Urothelium cell line (cell line): ENCODE measurements at places on chromosomes 12 and 14.

GRCh38 chr12:17169726-17170471 lies 563.9 kb upstream of the LMO3 start:
- DNase-seq = no peak

DNA sequence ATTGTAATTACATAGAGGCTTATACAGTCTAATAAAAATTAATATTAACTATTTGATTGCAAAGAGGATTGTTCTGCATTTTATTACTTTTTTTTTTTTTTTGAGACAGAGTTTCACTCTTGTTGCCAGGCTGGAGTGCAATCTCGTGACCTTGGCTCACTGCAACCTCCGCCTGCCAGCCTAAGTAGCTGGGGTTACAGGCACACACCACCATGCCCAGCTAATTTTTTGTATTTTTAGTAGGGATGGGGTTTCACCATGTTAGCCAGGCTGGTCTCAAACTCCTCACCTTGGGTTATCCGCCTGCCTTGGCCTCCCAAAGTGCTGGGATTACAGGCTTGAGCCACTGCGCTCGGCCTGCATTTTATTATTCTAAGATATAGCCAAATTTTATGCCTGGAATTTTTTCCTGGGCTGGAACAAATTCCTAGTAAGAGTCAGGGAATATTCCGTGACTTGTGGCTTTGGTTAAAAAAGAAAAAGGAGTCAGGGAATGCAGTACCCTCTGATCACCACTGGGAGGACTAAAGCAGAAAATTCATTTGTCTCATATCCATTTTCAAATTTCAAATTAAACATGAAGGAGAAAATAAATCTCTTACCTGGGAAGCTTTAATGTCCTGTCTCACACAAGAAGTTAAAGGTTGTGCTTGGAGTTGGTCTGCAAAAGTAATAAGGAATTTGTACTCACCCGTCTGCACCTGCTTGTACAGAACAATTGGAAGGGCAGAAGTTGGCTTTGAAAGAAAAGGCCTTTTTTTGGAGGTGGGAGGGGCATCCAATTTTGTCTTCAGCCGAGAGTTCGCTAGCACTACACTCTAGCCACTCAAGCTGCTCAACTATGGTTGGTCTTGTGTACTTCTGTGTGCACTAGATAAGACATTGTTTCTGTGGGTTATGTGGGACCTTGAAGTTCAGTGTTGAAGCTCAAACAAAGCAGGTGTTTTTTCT lies 8.7 kb downstream of the MARK3 start:
- DNase-seq = peak; percentile 17

DNA sequence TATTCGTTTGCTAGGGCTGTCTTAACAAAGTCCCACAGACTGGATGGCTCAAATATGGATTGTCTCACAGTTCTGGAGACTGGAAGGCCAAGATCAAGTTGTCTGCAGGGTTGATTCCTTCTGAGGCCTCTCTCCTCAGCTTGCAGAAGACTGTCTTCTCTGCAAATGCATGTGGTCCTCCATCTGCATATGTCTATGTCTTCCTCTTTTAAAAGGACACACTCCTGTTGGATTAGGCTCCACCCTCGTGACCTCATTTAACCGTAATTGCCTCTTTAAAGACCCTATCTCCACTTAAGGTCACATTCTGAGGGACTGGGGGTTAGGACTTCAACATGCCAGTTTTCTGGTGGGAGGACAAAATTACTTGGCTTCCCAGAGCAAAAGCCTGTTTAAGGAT lies 123.3 kb downstream of the SLC38A6 start:
- no peak for DNase-seq

DNA sequence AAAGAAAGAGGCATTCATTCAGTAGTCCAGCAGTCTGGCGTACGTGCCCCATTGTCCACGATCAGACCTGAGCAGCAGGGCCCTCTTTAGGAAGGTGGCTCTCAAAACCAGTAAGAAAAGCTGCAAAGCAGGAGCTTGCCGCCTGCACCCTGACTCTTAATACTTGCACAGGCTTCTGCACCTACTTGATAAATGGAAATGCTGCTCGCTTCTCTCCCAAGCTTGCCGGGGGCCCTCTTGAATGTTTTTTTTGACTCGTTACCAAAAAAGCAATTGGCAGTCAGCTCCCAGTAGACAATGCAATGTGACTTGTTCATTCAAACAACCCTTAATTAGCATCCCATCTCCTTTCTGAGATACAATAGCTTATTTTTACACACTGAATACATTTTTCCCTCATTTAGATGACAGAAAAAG lies 27.2 kb upstream of the PTPRB start:
- no peak for DNase-seq

DNA sequence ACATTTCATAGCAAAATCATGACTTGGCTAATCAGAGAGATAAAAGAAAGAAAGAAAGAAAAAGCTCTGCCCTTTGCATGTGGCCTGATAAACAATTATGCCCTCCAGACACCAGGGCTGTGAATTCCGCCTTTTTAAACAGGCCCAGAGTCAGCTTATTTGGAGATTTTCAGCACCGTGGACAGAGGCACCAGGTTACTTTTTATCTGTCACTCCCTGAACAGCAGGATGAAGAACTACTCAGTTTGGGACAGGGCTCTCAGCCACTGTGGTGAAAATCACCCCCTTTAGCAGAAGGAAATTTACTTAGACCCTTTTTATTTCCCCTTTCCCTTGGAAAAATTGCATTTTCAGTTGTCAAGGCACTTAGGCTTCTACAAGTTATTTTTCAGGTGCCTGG lies 359.9 kb downstream of the NRXN3 start:
- DNase-seq = peak; percentile 43

- DNase-seq = no peak
Observed at GRCh38 chr12:56020423-56021184, at the start of gene IKZF4. IKZF4 (plus strand) TSS chr12:56021043; CDS start chr12:56021494, 451 bp downstream.
